ENCODE measurements at places on chromosomes 4 and X.

DNA sequence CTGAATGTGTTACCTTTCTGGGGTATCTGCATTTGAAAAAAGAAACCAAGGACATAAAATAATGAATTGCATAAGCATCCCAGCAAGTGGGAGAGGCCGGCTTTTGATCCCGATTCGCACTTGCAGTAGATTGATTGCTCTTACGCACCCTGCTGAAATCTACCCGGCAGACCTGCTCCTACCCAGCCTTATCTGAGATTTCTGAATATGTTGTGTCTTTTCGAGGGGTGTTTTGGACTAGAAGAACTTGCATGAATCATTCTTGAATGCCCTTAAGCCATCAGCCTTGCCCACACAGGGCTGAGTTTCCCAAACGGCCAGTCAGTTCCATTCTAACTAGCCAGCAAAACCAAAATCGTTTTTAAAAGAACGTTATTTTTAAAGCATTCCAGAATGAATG, 174.4 kb upstream of the BCOR start:
- DNase-seq: no peak

GRCh38 chr4:70298051-70298450, 36.7 kb upstream of the CABS1 start:
- DNase-seq: no peak

- no peak for DNase-seq
Observed at GRCh38 chr4:163941221-163941905, 446.9 kb downstream of the TMA16 start.

GRCh38 chrX:148567229-148567628, 66.8 kb downstream of the AFF2 start:
- no peak for DNase-seq

DNA sequence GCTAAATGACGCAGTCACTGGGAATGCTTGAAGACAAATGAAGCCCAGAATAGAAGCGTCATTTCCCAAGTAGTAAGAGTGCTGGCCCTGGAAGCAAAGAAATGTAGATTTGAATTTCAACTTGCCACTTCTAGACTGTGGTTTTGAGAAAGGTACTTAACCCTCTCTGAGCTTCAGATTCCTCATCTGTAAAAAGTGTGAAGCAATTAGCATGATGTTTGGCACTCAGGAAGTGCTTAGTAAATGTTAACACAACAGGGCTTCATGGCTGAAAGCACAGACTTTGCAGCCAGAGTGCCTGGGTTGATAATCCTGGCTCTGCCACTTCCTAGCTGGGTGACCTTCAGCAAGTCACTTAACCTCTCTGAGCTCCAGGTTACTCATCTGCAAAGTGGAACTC, 147.4 kb upstream of the RPS6KA3 start:
- no peak for DNase-seq

- DNase-seq: peak; percentile 46
Observed at GRCh38 chr4:53987761-53988171, 76.6 kb downstream of the CHIC2 start.

DNA sequence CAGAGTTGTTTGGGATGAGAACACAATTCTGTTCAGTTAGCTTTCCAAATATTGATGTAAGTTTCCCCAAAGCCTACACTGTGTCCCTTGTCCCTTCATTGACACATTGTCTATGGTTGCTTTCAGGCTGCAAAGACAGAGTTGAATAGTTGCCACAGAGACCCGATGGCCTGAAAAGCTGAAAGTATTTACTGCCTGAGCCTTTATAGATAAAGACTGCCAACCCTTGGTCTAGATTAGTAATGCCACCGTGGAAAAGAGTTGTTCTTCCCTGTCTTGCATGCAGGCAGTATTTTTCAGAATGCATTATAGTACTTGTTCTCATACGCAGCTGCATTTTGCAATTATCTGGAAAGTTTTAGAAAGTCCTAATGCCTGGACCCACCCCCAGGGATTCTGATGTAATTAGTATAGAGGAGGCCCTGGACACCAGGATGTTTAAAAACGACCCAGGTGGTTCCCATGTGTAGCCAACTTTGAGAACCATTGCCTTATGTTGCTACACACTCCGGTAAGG, 180.8 kb downstream of the FRMPD4 start:
- no peak for DNase-seq

- no peak for DNase-seq
Observed at GRCh38 chrX:19683817-19684216, 168.5 kb upstream of the MAP3K15 start.

DNA sequence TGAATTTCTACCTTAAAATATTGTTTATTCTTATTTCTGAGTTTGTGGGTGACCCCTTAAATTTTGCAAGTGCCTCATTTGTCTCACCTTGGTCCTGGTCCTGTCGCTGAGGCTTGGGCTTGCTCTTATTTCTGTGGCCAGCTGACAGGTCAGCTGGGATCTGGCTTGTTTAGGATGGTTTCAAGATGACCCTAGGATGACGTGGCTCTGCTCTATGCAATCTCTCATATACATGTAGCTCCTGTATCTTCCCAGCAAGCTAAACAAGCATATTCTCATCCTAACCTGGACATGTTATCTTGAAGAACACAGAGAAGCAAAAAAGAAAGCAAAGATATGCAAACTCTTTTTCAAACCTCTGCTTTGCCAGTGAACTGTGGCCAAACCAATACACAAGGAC, 158.4 kb downstream of the BANK1 start:
- no peak for DNase-seq

GRCh38 chr4:4384837-4385236, 2.1 kb upstream of the NSG1 start:
- peak; percentile 25 for DNase-seq

GRCh38 chr4:54414545-54414944, 185.5 kb downstream of the PDGFRA start:
- DNase-seq: no peak

- peak; percentile 30 for DNase-seq
Observed at GRCh38 chrX:132858018-132858417, 100.4 kb downstream of the HS6ST2 start.

DNA sequence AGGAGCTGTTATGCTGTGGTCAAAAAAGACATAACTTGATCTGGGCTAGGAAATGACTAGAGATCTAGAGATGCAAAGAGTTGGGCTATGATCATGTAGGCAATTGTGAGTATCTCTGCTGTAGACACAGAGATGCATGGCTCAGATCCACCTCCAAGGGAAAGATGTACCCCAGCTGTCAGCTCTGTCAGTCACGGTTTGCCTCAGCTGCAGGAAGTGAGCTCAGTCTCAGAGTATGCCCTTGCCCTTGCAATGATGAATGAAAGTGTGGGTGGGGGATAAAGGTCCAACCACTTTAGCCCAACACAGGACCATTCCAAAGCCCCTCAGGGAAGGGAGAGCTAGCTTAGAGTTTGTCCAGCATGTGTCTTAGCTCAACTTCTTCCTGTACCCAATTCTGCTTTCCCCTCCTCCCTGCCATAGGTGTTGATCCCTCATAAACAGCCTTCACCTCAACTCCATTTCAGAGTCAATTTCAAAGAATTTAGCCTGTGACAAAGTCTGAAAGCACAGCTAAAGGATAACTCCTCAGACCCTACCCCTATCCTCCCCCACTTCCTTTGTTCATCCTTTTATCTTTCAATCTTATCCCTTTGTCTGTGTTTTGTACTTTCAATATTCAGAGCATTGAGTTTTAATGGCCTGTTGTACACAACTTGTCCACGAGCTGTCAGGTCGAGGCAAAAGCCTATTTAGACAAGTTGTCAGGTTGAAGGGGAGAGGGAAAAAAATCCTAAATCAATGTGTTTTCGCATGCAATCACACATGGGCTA, 90.6 kb downstream of the MID1IP1 start:
- DNase-seq: no peak

- DNase-seq: no peak
Observed at GRCh38 chr4:106762666-106763443, 273.3 kb downstream of the DKK2 start.

DNA sequence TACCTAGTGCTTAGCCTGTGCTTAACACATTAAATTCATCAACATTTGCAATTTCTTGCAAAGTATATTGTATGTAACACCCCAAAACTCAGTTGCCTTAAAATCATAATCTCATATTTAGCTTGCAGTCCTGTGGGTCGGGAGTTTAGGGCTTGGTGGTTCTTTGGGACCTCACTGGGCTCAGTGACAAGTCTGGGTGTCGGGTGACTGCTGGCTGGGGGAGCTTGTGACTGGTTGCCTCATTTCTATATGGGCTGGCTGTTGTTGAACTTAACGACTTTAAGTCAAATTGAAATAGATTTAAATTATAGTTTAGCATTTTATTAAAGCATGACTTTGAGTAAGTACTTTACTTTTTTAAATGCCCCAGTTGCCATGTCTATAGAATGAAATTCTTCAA, 401.4 kb upstream of the NR3C2 start:
- DNase-seq: no peak

GRCh38 chr4:129899849-129900248, 803.9 kb downstream of the C4orf33 start:
- no peak for DNase-seq

GRCh38 chr4:123350191-123350544, 46.4 kb upstream of the SPRY1 start:
- no peak for DNase-seq
